ENCODE measurements at places on chromosomes 1 and 21. TPM values are rescaled to one million over a fixed set of nuclear protein-coding genes. Genes with fewer than 3 reads are reported as not detected.

GJB4 gene
- total RNA-seq, result 3.8 TPM

MROH9 gene
- total RNA-seq, result not detected

BTBD8 gene
- total RNA-seq, result 6.6 TPM

CR1L gene
- not detected for total RNA-seq

- no peak for DNase-seq
Observed at GRCh38 chr1:157774412-157774811, 2.5 kb downstream of the FCRL2 start.

GRCh38 chr21:35579520-35580293 is 480.6 kb downstream of the SETD4 start:
- DNase-seq, result no peak

DNA sequence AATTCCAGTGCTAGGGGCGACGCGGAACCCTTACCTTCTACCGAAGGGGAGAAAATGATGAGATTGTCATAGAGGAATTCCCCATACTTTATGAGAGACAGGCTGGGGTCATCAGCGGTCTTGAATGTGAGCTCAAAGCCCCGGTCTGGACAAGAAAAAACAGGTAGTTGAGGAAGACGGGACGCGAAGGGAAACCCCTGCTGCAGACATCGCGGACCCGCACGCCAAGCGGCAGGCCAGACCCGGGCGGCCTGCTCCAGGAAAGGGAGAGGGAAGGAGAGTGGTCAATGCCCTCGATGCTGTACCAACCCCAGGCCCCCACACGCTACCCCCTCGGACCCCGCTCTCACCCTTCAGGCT is 342 bp downstream of the DDOST start:
- no peak for DNase-seq

GRCh38 chr1:216686860-216687766 is 36.1 kb downstream of the ESRRG start:
- no peak for DNase-seq

- DNase-seq, result no peak
Observed at GRCh38 chr1:160207771-160208556, 2.8 kb downstream of the PEA15 start.

DNA sequence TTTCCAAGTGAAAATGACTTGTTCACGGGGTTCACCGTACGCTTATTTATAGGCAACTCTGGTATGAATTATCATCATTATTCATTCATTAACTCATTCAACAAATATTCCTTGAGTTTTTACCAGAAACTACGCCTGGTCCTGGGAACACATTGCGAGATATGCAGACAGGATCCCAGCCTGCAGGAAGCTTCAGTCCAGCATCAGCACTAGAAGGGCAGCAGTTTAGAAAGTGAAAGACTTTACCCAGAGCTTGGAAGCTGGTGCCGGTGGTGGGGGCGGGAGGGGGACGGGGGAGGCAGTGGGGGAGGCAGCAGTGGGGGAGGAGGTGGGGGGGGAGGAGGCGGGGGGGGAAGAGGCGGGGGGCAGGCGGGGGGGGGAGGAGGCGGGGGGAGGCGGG is 55.9 kb downstream of the SETD4 start:
- no peak for DNase-seq

DNA sequence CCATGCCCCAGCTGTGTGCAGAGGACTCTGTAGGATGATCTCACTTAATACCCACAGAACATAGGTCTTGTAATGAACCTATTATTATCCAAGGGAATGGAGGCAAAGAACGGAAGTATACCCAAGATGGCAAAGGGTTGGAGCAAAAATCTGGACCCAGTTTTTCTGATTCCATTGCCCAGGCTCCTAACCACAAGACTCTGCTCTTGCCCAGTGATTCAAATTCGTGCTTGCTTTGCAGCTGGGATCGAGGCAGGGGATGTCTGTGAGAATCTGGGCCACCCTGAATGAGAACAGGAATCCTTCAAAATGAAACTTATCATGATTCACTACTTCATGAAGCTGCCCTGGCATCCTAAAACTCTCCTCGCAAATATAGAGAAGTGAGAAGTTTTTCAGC is 97.5 kb upstream of the KCNJ6 start:
- DNase-seq, result no peak

DNA sequence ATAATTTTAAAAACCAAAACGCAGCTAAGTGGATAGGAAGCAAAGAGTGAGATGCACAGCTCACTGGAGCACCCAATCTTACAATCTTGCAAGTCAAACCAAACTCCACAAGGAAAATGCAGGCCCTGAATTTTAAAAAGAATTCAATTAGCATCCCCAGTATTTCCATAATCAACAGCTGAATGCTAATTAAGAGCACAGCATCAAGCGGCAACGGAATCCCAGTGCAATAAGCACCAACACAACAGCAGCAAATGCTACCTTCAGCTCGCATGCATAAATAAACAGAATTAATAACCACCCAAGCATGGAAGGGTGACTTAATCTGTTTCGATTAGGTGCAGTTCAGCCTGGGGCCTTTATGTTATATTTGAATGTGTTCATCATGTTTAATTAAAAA is 142.9 kb downstream of the SLC45A1 start:
- no peak for DNase-seq

- no peak for DNase-seq
Observed at GRCh38 chr1:26851106-26851684, 11.8 kb upstream of the SFN start.

DNA sequence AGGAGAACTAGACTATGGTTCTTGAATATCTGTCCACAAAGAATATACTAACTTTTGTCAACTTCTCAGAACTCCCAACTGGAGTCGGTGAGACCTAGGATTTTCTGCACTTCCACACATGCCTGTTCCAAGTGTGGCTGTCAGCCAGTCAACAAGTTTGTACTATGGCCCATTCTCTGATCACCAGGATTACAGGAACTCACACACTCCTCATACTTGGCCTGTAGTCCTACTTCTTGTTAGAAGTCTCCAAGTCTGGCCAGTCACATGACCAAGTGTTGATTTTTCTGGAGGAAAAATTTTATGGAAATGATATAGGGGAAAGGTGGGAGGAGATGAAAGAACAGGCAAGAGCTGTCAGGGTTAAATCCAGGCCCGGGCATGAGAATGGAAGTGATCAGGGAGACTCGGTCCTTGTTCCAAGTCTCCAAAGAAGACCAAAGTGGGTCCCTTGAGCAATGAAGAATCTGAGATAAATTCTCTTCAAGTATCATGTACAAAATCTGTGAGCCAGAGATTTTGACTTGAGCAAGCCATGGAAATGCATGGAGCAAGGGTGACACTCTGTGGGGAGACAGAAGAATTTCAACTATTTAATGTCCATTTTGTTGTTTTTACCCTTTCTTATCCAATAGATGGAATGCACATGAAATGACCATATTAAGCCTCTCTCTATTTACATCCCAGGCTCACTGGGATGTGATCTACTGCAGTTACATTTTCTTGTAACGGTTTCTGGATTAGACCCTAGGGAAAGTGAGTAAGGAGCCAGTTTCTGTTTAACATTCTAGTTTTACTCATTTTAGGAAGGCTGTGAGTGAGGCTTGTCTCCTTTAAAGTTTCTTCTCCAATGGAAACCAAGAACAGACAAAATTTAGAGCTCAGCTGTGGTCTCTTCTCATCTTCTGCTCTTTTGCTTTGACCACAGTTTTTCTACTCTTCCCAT is 320.9 kb downstream of the ASTN1 start:
- peak; percentile 46 for DNase-seq

GRCh38 chr1:99849413-99849743 is 783 bp upstream of the AGL start:
- no peak for DNase-seq

DNA sequence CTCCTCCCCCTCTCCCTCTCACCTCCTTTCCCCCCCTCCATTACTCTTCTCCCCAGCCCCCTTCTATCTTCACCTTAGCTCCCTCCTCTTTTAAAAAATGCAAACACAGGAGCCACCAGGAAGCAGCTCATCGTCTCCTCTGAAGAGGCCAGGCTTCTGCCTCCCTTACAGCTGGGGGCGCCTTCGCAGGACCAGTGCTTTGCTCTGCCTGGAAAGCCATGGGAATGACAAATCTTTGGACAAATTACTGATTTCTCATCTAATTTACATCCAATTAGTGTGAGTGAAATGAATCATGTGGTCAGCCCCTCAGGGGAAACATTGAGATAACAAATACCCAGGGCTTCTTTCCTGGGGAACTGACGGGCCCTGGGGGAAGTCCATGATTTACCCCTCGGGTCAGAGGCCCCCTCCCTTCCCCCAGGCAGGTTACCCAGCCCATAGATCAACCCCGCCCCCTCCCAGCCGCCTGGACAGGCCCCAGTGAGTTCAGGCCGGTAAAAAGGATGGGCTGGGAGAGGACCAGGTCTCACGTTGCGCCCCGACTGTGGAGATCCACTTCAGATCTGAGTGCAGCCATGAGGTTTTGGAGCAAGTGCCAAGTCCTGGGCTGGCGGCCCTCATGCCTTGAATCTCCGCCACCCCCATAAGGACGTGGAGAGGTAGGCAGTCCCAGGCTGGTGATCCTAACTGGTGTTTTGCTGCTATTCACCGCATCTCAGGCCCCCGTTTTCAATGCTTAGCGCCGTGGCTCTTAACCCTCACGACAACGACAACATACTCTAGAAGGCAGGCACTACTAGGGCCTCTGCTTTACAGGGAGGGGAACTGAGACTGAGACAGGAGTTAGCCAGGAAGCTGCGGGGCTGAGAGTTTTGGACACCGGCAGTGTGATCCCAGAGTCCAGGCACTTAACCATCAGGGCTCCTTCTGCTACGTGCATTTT is 300.8 kb downstream of the RRAGC start:
- no peak for DNase-seq

DNA sequence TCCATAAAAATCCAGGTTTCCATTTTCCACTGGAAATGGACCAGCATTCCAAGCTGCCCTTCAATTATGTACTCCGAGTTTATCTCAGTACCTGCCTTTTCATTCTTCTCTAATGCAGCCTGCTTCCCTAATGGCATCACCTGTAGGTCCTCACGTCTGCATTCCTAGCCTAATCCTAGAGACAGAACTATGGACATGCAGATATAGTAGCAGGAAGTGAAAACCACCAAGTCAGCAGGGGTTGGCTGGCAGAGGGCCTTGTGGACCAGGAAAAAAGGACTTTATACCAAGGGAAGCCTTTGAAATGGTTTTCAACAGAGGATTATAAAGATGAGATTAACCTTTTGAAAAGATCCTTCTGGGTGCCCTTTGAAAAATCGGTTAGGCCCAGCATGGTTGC is 135.7 kb upstream of the L1TD1 start:
- DNase-seq, result no peak

DNA sequence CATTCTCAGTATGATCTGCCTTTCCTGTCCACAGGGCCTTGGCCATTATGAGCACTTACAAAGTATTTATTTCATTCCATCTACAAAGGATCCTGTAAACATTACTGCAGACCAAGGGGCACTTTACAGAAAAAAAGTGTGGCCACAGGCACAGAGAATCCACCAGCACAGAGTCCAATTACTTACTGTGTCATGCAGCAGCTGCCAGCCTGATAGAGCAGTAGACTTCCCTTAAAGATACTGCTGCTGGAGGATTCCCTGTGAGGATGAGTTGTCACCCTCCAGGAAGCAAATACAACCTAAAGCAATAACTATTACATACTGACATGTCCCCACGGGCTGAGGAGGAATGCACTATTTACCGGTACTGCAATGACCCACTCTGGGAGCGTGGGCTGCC is 97.1 kb upstream of the COG2 start:
- no peak for DNase-seq

GRCh38 chr1:167551362-167551761 is 2.2 kb downstream of the CREG1 start:
- DNase-seq, result no peak

GRCh38 chr1:193674292-193674944 is 488.0 kb upstream of the B3GALT2 start:
- no peak for DNase-seq

DNA sequence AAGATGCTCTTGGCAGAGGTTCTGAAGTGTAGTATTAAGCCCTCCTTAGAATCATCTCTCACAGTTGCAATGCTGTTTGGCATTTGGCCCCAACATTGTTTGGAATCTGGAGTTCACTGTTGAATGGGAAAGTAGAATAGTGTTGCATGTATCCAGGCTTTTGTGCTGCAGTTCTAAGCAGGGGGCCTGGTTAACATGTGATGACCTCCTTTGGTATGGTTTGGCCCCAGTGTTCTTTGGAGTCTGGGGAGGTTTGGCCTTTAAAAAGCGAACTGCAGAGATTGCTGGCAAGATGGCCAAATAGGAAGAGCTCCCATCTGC is 61.8 kb upstream of the PLD5 start:
- no peak for DNase-seq

DNA sequence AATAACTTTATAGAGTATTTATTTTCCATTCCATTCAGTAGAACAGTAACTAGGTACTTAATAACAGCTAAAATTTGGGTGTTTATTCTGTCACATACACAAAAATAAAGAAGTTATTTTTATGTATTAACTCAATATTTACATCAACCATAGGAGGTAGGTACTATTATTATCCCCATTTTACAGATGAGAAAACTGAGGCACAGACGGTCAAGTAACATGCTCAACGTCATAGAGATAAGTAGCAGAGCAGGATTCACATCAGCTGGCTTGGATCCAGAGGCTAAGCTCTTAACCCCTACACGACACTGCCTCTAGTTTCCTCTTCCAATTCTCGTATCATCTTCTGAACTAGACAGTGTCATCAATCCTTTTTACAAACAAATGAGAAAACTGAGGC is 9.3 kb downstream of the ZBTB21 start:
- no peak for DNase-seq

DNA sequence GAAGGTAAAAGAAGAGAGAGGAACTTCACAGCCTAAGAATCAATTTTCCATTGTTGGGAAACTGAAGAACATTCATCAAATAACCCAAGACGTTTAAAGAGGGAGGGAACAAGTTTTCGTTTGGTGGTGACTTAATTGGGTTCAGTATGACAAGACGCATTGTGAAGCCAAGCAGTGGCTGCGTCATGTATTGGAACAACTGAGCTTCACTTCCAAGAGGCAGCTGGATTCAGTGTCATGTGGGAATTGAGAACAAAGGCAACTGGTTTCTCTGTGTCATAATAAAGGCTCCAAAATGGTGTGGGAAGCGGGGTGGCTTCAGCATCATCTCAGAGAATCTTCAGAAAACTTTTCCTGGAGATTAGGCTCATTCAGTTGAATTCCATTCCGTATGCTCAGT is 29.8 kb upstream of the RC3H1 start:
- DNase-seq, result no peak

GRCh38 chr1:116553386-116554115 is 17.3 kb downstream of the CD58 start:
- DNase-seq, result no peak

DNA sequence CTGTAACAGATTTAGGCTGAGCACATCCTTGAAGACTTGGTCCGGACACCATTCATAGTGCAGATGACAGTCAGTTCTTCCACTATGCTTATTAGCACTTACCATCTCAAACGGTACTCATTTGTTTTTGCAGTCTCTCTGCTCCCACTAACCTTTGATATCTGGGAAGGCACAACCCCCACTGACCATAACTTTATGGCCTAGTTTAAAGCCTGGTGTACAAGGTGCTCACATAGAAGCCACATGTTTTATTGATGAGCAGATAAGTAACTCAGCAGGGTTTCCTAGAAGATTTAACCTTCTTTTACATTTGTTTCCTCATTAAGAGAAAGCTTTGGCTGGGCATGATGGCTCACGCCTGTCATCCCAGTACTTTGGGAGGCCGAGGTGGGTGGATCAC is 119.3 kb upstream of the MAGI3 start:
- no peak for DNase-seq

Measured in ureter (tissue), 1 donor.